ENCODE measurements at places on chromosomes 5 and 9.

- DNase-seq = no peak
These were observed 11.6 kb upstream of the WHRN start for GRCh38 chr9:114516913-114517312.

DNA sequence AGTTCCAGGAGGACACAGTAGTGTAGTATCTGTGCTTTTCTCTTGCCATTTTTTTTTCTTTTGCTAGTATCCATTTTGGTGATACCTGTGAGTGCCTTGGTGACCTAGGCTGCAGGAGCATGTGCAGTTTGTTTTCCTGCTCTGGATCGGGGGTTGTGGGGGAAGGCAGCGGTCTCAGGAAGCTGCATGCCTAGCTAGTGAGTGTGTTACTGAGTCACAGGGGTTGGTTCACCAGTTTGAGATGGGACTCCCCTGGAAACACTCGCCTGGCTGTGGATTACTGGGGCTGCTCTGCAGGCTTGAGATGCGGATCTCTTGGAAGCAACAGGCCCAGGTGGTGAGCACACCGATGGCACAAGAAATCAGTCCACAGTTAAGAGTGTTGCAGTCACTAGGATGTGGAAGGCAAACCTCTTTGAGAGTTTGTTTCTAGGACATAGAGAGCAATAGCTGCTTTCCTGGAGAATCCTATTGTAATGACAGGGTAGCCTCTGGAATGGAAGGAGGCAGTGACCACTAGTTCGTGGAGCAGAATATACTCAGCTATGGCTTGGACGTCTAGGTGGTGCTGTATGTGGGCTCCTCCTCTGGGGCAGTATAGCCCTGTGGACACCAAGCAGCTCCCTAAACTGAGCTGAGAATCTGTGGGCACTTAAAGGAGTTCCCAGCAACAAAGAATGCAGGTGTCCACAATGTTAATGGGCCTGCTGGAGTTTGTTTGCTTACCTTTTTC lies 20.0 kb upstream of the SPATA31E1 start:
- no peak for DNase-seq

- DNase-seq = no peak
These were observed 285.6 kb downstream of the FANCC start for GRCh38 chr9:95031711-95032461.

GRCh38 chr5:92662741-92663140 lies 918.3 kb downstream of the NR2F1-AS1 start:
- no peak for DNase-seq

DNA sequence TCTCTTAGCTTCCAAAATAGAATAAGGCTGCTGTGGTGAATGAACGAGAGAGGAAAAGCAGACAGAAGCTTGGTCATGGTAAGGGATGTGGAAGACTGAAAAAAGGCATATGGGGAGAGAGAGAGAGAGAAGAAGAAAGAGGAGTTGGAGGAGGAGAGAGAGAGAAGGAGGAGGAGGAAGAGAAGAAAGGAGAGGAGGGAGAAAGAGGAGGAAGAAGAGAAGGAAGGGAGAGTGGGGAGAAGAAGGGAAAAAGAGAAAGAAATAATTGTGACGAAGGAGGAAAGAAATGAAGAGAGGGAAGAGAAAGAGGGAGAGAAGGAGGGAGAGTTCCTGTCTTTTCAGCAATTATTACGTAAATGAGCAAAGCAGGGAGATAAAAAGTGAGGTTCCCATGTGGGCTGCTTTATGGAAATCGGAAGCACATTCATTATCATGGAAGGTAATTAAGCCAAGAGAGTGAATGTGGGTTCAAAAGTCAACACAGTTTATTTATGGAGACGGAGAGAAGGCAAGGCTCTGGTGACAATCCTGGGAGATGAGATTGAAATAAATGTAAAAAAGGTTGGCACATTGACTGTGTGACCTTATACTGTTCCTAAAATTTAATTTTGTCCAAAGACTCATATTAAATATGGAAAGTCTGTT lies 611.2 kb downstream of the KIF4B start:
- DNase-seq = no peak

DNA sequence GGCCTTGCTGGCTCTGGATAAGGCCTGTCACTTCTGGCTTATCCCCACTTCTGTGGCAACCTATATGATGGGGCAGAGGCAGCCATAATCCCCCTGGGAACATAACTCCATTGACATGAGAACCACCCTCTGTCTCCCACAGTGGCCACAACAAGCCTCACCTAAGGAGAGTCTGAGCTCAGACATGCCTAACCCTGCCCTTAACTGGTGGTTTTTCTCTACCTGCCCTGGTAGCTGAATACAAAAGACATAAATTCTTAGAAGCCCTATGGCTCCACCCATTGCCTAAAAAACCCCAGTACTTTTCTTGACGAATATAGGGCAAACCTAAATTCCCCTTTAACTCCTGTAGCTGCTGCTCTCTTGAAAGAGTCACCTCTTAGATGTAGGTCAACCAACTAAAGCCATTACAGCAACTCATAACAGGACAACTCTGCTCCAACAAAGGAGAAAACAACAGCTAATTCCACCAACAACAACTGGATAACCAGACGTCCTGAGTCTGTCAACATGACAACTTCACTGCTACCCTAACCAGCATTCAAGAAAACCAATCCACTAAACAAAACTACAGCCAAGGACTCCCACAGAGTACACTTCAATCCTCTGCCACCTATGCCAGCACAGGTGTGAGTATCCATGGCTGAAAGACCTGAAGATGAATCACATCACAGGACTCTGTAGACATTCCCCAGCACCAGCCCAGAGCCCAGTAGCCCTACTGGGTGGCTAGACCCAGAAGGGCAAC lies 427.7 kb downstream of the PRELID2 start:
- no peak for DNase-seq

DNA sequence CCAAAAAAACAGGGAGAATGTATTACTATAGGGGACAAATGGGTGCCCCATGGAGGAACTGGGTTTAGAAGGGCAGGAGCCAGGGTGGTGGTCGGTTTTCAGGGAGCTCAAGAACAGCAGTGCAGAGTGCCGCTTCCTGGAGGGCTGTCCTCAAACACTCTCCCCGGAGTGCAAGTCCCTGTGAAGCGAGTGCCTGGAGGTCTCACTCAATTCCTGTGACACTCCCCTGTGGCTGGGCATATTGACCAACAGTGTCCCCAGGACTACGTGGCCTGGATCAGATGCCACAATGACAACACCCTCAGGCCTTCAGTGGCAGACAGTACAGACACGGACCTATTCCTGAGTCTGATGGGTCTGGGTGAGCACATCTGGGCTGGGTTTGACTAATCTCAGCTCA lies 412.1 kb upstream of the IRX2 start:
- DNase-seq = no peak

DNA sequence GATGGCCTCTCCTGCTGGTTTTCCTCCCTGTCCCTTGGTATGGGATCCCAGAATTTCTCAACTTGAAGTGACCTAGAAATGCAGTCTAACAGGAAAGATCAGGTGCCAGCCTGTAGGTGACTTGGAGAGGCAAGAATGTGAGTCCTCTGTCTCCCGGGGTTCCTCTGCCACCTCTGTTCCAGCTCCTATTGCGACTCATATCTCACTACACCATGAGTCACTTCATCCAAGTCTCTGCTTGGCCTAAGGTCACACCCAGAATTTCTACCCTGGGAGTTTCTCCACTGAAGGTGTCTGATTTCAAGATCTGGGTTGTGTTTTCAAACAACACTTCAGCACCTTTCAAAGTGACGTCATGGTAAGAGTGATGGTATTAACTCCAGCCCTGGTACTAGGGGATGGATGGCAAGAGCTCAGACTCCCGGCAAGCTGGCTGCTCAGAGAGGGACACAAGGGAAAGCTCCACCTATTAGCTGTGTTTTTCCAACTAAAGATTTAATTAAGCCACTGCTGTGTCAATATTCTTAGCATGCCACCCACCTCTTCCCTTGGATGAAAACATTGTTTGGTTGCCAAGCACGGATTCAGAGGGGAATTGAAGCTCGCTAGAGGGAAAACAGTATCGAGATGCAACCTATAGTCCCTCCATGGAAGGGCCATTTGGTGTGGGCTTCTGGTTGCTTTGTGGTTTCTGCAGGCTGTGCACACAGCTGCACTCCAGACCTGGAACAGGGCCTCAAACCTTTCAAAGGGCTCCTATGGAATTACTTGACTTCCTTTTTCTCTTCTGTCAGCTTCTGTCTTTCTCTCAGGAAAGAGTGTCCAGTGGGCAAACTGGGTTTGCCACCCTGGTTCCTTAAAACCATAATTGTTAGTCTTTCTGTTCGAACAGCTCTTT lies 205.7 kb downstream of the GAS1 start:
- no peak for DNase-seq

- no peak for DNase-seq
These were observed 3.4 kb upstream of the GCNT4 start for GRCh38 chr5:75055727-75056144.

- no peak for DNase-seq
These were observed 17.6 kb downstream of the CWC27 start for GRCh38 chr5:64786372-64786771.

- DNase-seq = no peak
These were observed 1.1 kb downstream of the HSPA9 start for GRCh38 chr5:138573949-138574670.

- DNase-seq = no peak
These were observed 138.9 kb upstream of the RAI14 start for GRCh38 chr5:34517249-34517648.

GRCh38 chr9:112384690-112385089 lies 4.8 kb downstream of the HSDL2 start:
- DNase-seq = peak; percentile 90

DNA sequence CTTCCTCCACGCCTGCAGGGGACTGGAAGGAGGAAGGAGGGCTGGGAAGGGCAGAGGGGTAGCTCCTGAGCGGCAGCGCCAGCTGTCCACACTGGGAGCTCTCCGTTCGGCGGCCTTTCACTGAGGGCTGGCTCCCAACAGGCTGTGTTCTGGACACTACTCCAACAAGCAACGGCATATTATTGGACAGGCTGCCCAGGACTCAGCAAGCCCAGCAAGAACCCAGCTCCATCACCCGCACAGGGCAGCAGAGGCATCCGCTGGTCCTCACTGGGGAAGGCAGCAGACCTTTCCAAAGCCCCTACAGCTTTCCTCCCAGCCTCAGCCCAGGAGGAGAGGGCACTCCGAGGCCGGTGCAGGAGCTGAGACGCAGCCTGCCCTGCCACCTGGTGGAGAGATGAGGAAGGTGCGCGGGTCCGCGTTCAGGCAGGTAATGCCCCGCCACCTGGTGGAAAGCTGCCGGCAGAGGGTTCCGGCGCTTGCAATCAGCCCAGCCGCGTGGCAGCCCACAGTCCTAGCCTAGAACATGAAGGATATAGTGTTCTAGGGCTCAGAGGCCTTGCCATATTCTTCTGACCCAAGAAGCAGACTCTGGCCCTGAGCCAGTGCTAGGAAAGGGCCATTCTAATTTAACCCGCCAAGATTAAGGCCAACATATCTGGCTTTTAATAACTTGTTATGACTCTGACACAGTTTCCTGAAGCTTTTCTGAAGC lies 74.4 kb downstream of the NRG2 start:
- DNase-seq = peak; percentile 25

DNA sequence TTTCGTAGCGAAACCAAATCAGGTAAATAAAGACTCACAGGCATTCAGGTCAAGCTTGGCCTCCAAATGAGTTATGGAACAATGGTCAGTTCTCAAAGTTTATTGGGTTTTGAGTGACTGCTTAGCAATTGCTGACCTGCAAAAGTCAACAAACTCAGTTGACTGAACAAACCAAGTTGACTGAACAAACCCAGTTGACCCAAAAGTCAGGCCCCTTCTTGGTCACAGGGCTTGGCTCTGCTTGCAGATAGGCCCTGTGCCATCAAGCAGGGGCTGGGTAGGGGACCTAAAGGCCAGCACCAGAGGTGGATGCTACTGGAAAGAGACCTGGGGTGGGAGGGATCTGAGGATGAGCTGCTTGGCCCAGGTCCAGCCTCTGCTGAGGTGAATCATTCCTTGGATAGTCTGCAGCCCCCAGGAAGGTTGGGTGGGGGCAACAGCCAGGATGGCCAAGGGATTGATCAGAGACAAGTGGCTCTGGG lies 64.6 kb downstream of the GADD45G start:
- no peak for DNase-seq

DNA sequence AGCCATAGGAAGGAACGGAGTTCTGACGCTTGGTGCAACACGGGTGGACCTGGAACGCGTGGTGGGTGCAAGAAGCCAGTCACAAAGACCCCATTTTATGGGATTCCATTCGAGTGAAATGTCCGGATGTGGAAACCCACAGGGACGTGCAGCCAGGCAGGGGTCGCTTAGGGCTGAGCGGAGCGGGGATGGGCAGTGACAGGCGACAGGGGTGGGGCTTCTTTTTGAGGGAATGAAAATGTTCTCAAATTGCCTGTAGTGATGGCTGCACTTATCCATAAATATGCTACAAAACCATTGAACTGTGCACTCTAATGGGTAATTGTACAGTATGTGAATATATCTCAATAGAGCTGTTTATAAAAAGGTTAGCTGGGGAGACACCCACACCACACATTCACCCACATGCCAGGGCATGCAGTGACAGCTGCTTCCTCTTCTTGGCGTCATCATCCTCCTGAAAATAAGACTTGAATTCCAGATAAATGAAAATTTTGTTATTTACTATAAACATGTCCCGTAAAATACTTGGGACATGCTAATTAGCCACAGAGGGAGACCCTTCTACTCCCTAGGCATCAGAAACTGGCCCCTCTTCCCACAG lies 71.3 kb upstream of the OLFM1 start:
- no peak for DNase-seq

GRCh38 chr5:132411304-132412013 lies 41.9 kb downstream of the SLC22A5 start:
- no peak for DNase-seq

DNA sequence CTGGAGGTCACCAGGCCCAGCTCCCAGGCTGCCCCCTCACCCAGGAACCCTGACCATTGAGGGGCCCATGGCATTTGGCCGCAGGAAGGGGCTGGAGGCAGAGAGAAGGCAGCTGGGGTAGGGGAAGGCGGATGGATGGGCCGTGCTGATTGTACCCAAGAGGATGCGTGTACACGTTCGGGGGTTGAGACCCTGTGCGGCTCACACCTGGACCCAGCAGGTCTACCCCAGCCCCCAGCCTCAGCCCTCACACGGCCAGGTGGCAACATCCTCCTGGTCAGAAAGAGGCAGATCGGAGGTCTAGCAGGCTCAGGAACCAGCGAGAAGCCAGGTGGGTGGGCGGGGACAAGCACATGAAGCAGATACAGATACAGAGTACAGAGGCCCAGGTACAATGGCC lies 33.7 kb downstream of the NACC2 start:
- no peak for DNase-seq

GRCh38 chr5:669111-669841 lies 23.9 kb downstream of the TPPP start:
- DNase-seq = no peak

Data from AML-193 (cell line).